ENCODE measurements at places on chromosomes 6 and 20.

DNA sequence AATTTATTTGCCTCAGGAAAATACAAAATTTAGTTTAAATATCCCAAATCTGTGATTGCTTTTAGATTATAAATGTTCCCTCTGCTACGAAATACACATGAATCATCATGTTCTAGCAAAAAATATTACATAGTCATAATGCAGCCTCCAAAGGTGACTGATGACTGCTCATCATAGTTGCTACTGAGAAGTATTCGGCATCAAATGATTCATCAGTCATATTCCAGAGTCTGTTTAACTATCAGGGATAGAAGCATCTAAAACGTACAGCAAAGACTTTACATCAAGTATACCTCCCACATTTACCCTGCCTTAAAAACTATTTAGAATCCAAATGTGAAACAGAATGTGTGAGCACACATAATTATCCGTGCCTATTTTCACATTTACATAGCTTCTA lies 626.0 kb downstream of the CDH26 start:
- DNase-seq: peak; percentile 26

DNA sequence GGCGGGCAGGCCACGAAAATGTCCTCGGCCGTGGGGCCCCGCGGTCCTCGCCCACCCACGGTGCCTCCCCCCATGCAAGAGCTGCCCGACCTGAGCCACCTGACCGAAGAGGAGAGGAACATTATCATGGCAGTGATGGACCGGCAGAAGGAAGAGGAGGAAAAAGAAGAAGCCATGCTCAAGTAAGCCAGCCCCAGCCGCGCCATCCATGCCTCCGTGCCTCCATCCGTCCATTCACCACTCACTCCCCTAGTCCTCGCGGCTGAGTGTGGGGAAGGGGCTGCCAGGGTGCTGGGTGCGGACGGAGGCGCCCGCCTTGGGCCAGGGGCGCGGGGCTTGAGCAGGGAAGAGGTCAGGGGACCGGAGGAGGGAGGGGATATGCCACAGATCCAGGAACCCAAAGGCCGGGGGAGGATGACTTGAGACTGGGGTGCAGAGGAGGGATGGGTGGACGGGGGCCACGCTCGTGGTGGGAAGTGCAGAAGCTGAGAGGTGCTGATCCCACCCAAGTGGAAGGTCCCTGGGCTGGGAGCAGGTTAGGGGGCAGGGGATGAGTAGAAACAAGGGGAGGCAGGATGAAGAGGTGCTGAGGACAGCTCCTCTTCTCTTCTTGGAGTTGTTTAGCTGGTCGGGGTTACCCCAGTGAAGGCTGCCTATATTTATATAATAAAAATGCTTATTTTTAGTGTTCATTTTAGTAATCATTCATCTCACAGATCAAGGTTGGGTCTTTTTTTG lies 825 bp downstream of the RIMS1 start:
- no peak for DNase-seq

DNA sequence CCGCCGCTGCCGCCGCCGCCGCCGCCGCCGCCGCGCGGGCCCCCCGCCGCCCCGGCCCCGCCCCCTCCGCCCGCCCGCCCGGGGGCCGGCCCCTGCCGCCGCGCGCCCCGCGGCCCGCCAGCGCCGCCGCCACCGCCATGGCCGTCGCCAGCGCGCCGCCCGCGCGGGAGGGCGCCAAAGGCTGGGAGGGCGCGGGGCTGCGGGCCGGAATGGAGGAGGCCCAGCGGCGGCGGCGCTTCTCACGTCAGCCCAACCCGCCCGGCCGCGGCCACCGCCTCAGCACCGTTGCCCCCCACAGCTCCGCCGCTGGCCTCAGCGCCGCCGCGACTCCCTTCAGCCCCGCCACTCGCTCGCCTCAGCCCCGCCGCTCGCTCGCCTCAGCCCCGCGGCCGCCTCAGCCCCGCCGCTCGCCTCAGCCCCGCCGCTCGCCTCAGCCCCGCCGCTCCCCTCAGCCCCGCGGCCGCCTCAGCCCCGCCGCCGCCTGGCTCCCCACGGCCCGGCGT lies 258 bp downstream of the PHF10 start:
- peak; percentile 20 for DNase-seq

DNA sequence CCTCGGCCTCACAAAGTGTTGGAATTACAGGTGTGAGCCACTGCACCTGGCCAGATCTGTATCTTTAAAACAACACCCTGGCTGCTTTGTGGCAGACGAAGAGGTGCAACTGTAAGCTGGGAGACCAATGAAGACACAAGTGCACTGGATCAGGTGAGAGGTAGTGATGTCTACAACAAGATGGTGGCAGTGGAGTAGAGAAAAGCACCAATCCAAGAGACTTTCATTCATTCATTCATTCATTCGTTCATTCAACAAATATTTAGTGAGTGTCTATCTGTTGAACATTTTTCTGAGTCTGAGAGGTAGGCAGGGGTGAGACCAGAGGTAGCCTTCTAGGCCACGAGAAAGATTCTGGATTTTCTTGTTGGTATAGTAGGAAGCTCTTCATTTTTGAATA lies 36.9 kb upstream of the TTPAL start:
- no peak for DNase-seq

DNA sequence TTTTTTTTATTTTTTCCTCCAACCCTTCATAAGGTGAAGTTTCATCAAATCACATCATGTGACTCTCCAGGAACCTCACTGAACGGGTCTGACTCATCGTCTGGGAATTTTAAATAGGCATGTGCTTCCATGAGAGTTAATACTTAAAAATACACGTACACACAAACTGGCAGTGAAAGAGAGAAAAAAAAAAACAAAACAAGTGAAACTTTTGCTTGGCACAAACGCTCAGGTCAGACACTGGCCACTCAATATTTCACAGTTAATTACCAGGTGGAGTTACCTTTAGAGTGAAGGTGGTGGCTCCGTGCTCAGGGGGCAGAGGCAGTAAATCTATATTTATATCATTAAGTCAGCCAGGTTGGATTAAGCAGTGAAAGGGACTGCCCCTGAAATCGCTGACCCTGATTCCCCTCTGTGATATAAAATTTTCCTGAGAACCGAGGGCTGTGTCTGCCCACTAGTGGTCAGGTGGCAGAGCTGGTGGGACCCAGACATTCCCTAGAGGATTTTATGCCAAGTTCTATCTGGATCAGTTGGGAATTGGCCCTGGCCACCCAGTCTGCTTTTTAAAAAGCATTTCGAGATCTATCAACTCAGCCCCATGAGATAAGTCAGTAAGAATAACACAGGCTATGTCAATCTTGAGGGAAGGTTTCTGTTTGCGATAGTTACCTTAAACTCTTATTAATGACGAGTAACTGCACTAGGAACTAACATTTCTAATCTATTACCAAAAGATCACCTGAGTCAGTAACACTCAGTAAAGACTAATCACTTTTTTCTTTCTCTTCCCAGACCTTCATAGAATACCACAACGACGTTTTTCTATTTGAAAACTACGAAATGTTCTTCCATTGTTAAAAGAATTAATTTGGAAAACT lies 259.1 kb downstream of the HDGFL1 start:
- peak; percentile 99 for DNase-seq

DNA sequence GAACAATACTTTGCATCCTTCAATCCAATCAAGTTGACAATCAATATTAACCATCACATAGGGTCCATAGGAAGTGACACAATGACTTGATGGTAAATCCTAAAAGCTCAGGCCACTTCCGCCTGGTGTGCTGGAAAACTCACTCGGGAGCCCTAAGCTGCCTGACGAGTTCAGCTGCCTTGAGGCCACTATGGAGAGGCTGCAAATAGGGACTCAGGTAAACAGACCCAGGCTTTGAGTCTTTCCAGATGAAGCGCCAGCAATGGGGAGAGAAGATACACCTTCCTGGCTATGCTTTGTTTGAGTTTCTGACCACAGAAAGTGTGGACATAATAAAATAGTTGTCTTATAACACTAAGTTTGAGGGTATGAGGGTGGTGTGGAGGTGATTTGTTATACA lies 112.6 kb downstream of the GPR63 start:
- DNase-seq: no peak

GRCh38 chr6:55499591-55499990 lies 79.4 kb downstream of the HMGCLL1 start:
- DNase-seq: peak; percentile 4

DNA sequence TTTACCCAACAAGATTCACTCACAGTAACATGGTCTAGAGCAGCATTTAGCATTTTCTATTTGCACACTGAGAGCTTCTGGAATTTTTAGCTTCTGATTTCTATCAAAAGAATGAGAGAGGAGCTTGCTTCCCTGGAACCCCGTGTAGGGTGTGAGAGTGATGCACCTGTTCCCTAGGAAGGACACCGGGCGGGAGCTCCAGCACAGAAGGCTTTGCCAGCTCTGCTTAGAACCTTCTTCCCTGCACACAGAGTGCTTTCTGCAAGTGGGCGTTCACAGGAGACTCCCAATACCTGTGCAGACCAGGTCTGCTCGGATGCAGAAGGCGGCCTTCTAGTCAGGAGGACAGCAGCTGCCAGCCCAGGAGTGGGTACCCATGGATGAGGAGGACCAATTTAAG lies 217.3 kb downstream of the TBXT start:
- DNase-seq: no peak

GRCh38 chr6:119454714-119455113 lies 105.2 kb upstream of the MAN1A1 start:
- DNase-seq: no peak

GRCh38 chr6:33895296-33895695 lies 91.5 kb upstream of the MLN start:
- DNase-seq: no peak

- no peak for DNase-seq
Measured at GRCh38 chr20:63411898-63412631, 50.9 kb upstream of the CHRNA4 start.

DNA sequence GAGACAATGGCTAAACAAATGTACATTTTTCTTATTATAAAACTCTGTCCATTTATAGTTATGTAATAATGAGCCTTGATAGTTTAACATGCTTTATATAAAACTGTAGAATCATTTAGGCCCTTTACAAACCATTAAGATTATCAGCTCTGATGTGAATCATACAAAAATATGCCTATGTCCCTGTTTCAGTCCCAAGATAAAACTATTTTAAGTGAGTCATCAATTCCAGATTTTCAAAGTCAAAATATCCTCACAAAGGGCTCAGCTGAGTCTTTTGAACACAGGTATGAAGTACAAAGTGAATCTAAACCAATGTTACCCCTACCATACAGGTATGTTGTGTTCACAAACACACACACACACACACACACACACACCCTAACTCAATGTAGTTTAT lies 88.0 kb downstream of the PTPRK start:
- peak; percentile 71 for DNase-seq

DNA sequence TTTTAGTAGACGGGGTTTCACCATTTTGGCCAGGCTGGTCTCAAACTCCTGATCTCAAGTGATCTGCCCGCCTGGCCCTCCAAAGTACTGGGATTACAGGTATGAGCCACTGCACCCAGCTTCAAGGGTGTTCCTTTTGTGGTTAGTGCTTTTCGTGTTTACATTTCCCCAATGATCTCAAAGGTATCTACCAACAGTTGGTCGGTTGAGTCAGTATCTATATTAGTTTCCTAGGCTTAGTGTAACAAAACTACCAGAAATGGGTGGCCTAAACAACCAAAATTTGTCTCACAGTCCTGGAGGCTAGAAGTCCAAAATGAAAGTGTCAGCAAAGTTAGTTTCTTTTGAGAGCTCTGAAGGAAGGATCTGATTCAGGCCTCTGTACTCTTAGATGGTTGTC lies 30.1 kb downstream of the CASP8AP2 start:
- no peak for DNase-seq

DNA sequence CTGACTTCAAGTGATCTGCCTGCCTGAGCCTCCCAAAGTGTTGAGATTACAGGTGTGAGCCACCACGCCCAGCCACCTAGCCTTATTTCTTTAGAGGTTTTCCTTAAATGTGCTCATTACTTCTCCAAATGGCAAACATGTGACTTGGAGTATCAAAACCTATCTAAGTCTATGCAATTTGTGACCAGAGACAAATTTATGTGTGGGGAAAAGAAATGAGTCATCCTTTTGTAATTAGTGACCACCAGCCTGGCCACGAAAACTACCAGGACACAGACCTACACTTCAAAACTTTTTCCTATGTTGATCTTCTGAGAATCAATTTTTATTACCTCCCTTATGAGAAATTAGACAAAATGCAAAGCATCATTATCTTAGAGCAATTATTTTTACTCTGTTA lies 64.6 kb upstream of the OGFRL1 start:
- no peak for DNase-seq

DNA sequence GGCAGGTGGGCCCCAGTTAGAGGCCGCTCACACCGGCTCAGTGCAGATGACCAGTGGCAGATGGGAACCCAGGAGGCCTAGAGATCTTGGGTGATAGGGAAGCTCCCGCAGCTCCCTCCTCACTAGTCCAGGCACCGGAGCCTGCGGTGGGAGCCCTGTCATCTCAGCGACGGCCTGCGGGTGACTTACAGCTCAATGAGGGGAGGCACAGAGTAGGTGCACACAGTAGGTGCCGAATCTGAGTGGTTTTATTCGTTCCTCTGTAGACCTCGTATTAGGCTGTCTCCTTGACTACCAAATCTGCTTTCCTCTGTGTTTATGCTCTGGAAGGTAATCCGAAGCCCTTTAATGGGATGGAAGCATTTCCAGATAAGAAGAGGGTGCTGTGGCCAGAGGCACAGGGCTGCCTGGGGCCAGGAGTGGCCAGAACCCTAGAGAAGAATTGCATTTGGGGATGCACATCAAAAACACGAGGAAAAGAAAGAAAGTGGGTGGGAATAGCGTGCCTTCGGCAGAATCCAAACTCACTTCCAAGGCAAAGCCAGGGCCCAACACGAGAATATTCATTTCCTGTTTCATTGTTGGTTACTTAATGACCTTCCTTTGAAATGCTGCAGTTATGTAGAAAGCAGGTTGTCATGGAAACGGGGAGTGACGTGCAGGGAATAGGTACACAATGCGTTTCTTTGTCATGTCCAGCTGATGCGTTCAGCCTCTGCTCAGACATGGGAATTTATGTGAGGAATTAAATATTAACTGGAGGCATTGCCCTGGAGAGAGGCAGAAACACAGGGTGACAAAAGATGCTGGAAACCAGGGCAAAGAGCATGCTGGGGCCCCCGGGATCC lies 24.7 kb downstream of the MYT1 start:
- peak; percentile 5 for DNase-seq

- no peak for DNase-seq
Measured at GRCh38 chr20:2341336-2341735, 39.4 kb upstream of the TGM6 start.

DNA sequence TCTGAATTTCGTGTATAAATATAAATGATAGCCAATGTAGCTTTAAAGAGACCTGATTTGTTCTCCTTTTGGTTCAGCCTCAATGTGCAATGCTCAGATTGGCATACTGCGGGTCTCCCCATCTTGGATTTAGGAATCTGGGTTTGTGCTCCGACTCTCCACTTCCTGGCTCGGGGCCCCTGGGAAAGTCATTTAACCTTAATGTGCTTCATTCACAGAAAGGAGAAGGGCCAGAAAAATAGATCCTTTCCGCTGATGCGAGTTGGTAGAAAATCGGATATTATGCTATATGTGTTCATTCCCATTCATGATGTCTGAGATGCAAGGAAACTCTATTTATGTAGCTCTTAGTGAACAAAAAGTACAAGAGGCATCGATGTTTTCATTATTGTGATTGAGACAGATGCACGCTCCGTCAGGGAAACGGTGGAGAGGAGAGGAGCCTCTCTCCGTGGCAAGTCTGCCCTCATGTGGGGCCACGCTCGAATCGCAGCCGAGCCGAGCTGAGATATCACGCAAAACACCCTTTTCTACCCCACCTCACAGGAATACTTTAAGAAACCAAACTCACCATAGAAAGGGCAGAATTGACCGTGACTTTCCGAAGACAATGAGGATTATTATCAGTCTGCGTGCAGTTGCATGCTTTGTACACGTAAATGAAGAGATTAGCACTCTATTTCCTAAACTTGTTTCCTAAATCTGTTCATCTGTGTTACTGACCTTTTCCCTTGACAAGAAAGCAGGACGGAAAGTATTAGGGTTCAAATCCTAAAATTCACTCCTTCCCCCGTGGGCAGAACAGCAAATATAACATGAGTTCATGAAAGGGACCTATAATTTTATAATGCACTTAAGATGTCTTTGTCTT lies 136.6 kb downstream of the COL9A1 start:
- DNase-seq: peak; percentile 46

All from fibroblast of upper back skin (primary cell).